ENCODE measurements at places on chromosomes 5 and 9.

- no peak for DNase-seq
Measured at GRCh38 chr9:37105234-37105633, 15.1 kb upstream of the ZCCHC7 start.

DNA sequence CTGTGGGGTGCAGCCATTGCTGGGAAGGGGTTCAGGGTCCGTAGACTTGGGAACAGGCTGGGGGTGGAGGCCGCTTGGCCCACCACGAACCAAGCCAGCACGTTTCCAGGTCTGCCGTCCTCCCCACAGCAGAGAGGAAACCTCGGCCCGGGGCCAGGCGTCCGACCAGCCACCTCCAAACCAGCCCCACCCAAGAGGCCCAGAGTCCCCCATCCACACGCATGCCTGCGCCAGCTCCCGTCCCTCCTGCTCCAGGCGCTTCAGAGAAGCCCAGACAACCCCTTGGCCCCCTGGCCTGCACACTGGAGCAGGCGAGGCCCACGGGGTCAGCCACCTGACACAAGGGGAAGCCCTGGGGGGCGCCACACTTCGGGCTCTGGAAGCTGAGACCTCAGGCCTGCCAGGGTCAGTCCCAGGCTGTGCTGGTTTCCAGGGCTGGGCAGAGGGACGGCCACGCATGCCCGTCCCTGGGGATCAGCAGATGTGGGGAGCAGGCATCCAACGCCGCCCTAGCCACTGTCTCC, 6.3 kb downstream of the DNLZ start:
- no peak for DNase-seq

GRCh38 chr9:115278326-115279035, 160.5 kb upstream of the TNC start:
- no peak for DNase-seq

- no peak for DNase-seq
Measured at GRCh38 chr5:27315363-27316270, 277.2 kb upstream of the CDH9 start.

DNA sequence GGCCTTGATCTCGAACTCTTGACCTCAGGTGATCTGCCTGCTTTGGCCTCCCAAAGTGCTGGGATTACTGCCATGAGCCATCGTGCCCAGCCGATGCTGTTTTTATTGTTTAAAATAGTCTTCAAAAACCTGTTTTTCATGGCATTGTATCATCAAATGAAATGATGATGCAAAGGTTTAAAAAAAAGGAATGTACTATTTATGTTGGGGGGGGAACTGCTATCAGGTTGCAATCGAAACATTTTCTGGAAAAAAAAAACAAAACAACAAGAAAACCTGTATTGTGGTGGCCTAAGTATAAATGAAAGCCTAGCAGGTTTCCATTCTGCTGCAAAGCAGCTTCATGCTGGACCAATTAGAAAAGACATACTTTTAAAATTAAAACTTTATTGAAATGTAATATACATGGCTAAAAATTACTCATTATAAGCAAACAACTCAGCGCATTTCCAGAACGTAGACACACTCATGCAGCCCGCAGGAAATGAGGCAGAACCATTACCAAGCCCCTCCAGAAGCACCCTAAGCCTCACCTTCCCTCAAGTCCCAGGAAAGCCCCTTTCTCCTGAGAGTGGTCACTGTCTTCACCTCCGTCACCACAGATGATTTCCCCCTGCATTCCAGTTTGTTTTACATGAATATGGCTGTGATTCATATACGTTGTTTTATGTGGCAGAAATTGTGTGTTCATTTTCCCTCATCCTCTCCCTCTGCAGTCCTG, 19.0 kb downstream of the GPR107 start:
- no peak for DNase-seq

DNA sequence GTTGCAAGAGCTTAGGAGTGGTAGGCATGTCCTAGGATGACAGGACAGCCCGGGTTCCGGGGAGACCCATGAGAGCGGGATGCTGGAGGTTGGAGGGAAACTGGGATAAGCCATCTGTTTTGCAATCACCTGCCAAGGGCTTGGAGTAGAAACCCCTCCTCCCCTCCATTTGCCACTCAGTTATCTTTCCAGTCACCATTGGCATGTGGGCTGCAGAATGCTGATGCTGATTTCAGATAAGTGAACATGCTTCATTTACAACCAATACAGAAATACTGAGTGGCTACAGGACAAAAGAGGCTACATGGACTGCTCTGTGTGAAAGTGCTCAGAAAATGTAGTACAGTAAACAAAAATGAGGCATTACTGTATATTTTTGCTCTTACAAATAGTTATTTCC, 93.4 kb upstream of the KIF2A start:
- no peak for DNase-seq

DNA sequence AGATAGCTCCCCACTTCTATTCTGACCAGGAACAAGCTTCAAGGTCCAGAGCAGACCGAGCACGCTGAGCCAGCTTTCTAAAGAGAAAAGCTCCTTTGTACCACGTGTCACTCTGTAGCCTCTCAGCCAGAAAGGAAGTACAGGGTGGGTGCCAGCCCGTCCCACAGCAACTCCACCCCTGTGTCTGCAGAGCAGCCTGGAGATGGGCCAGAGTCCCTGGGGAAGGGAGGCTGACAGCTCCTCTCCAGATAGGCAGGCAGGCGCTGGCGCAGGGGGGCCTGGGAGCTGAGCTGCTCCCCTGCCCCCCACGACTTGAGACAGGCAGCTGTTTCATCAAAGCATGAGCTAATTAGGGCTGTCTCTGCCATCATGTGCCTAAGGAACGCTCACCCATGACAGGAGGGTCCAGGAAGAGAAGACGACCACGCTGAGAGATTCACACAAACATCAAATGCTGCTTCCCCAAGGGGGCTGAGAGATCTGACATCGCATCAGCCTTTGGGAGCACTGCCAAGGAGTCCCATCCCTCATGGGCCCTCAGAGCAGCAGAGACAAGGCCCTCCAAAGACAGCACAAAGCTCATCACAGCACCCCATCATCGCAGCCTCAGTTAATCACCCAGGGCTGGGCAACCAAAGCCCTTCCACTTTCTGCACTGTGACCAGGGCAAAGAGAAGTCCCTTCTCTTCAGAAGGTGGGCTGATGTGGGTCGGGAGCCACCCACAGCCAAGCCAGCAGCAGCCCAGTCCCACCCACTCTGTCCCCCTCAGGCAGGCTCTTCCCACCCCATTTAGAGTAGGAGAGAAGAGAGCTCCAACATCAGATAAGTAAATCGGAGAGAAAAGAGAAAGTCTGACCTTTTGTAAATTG, 78.5 kb upstream of the LRRTM2 start:
- peak; percentile 72 for DNase-seq

DNA sequence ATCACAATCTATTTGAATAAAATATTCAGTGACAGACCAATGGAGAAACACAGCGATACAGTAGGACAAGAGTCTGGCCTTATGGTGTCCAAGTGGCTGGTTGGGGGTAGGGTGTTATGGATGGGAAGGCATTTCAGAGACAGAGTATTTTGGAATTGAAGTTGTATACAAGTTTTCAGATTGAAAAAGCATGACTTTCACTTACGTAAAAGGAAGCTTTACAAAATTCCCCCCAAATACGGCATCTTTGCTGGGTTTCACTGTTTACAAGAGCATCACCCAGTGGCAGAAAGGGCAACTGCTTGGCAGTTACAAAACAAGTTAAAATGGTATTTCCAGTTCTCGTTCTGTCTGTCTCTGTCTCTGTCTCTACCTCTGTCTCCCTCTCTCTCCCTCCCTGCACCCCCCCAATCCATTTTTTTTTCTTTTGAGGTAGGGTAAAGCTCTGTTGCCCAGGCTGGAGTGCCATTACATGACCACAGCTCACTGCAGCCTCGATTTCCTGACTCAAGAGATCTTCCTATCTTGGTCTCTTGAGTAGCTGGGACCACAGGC, 86.2 kb downstream of the PTPN3 start:
- DNase-seq, result no peak

- no peak for DNase-seq
Measured at GRCh38 chr5:36152324-36153297, 700 bp downstream of the SKP2 start.

All from caudate nucleus (tissue), 63 donors.